Diencephalon (tissue), 1 donor: ENCODE measurements at places on chromosomes 1 and 21. TPM values are rescaled to one million over a fixed set of nuclear protein-coding genes. Genes with fewer than 3 reads are reported as not detected.

LCE6A gene
- total RNA-seq, result not detected

SCCPDH gene
- 72.7 TPM for total RNA-seq

CREG1 gene
- 81.0 TPM for total RNA-seq

PGLYRP3 gene
- not detected for total RNA-seq

KIF17 gene
- 17.8 TPM for total RNA-seq

LCE3E gene
- not detected for total RNA-seq
